Activated naive CD4-positive, alpha-beta T cell (primary cell): ENCODE measurements at places on chromosomes 2 and 18.

- no peak for DNase-seq
These were observed 80.6 kb downstream of the RIT2 start for GRCh38 chr18:43034683-43035500.

DNA sequence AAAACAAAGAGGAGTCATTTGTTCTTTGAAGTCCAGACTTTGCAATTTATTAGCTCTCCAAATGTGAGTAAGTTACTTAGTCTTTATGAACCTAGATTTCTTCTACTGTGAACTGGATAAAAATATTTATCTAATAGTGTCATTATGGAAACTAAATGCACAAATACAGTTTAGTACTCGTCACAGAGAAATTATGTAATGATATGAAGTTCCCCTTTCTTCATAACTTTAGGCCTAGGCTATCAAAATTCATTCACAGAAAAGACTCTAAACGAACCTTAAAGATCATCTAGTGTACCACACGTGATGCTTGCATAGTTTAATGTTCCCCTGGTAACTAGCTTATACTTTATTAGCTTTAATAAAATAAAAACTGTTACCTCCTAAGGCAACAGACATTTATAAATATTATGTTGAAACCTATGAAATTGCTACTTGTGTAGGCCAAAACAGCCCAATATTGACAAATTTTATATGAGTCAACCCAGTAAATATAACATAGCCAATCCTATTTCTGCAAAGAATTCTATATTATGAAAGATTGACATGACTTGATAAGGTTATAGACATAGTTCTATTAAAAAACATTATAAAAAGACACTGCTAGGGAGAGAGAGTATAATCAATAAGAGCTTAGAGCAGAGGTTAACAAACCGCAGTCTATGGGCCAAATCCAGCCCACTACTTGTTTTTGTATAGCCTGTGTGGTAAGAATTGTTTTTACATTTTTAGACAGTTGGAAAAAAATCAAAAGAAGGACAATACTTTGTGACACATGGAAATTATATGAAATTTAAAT is 44.9 kb upstream of the ITPRID2 start:
- no peak for DNase-seq

DNA sequence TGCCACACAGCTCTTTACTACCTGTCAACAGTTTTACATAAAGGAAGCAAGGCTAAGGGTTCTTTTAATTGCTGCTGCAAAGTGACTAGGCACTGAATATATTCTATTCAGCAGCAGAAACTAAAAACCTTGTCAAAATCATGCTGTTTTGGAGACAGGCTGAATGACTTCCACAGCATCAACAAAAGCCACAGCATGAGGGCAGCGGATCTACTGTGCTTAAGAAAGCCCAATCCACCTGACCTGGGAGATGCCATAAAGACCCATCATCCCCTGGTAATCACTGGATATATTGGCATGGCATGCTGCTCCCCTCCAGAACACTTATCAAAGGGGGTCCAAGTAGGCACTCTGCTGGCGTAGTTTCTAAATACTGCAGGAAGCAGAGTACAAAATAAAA is 715.1 kb upstream of the SLC8A1 start:
- DNase-seq = no peak

- no peak for DNase-seq
These were observed 81.5 kb downstream of the LDLRAD4 start for GRCh38 chr18:13300029-13300428.

DNA sequence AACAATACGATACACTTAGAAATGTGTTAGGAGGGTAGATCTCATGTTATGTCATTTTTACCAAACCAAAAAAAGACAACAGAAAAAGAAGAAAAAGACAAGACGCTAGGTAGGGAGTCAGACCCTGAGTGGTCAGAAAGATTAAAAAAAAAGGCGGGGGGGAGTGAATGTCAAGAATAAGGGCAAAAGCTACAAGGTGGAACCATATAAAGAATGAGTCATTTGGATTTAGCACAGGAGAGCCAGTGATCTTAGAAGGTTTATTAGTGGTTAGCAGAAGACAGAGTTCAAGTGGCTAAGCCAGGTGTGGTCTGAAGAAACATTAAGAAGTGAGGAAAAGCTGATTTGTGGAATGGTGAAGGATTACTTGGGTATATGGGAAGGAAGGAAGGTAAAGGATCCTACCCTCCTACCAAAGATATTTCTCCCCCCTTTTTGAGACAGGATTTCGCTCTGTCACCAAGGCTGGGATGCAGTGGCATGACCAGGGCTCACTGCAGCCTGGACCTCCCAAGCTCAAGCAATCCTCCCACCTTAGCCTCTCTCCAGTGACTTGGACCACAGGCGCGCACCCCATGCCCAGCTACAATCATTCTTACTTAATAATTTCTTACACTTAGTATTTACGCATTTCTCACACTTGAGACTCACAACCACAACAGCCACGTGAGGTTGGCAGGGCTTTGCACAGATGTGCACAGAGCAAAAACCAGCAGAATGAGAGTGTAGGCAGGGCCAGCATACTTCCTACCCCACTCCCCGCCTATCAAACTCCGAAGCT is 2.6 kb downstream of the DSC2 start:
- DNase-seq = no peak

GRCh38 chr2:11669454-11670291 is at the start of gene NTSR2:
TSS of gene NTSR2 (minus strand) at chr2:11670195. CDS start at chr2:11670129, 66 bp downstream.
- DNase-seq = no peak

DNA sequence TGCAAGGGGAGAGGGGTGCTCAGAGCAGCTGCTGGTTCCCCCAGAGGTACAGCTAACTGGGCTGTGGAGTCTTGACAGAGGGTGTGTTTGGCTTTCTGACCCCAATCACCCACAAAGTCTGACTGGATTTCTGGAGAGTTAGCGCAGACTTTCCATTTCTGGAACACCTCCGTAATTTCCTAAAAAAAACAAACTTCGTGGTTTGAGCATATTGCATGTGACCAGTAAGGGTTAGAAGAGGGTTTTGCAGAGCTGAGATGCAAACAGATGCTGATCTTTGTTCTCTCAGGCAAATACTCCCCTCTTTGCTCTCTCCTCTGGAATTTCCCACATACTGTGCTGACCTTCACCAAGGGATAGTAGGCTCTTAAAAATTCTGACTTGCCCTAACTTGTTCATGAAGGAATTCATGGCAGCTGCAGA is 44.5 kb upstream of the TMEM247 start:
- DNase-seq = no peak

GRCh38 chr2:191434072-191434471 is 188.9 kb downstream of the MYO1B start:
- DNase-seq = no peak

GRCh38 chr2:85453571-85453970 is 35.1 kb downstream of the SH2D6 start:
- no peak for DNase-seq

DNA sequence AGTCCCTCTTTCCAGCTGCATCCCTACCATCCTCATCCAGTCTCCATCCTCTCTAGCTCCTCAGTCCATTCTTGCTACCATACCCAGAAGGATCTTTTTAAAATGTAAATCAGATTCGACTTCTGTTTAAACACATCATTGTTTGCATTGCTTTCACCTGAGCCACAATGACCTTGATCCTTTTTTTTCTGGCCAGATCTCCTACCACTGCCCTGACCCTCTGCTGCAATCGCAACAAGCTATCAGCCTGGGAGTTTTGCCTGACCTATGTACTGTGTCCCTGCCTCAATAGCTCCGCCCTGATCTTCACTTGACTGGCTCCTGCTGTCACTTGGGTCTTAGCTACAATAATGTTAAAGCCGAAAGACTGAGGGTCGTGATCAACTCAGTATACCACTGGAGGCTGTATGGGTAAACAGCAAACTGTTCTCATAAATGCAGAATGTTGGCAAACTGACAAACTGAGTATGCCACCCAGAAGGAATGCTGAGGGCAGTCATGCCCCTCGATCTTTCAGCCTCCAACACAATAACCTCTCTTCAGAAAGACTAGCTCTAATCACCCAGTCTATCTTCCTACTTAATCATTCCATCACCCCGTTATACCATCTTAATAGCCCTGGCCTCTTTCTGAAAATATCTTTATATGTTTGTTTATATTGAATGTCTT is 2.6 kb upstream of the RBM43 start:
- no peak for DNase-seq

GRCh38 chr18:54671291-54671881 is 80.3 kb downstream of the DYNAP start:
- DNase-seq = no peak

DNA sequence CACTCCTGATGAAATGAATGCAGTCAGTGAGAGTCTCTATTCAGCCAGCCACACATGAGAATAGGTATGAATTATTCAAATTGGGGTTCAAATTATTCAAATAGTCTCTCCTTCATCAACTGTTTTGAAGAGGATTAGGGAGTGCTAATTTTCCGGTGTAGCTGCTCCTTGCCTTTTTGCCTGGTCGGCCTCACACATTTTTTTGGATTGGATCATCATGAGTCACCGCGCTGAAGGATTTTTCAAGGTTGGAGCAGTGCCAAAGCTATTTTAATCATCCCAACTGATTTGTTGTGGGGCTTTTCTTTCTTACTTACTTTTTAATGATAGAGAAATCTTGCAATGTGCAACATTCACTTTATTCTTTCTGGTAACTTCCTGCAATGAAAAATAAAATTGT is 2.4 kb upstream of the DTNA start:
- DNase-seq = no peak

DNA sequence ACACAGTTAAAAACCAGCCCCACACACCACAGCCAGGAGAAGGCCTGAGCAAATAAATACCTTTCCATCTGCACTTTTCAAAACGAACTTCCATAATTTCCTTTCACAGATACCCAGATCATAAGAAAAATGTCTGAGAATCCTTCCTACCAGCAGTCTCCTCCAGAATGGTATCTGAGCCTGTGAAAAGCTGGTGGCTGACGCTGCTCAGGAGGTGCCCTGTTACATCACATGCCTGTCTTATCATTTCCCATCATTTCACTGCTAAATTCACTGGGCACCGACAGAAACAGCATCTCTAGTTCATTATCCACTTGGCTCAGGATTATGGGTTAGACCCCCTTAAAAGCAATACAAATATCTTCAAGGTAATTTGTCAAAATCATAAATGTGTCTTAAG is 4.4 kb downstream of the CRACDL start:
- no peak for DNase-seq

GRCh38 chr18:51211552-51211951 is 14.1 kb upstream of the MEX3C start:
- DNase-seq = no peak

DNA sequence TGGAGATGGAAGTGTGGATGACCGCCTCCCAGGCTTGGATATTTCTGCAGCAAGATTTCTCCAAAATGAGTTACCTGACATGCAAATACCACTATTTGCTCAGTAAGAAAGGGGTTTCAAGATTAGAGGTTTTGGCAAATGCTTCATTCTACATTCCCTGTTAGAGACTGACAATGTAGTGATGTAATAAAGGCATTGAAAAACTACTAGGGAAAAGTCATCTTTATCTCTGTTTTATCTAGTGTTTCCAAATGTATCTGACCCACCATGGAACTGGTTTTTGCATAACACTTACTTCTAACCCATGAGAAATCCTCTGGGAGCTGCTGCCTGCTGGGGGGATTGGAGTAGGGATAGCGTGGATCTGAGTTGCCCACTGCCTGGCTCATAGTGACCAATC is 33.0 kb upstream of the NTSR2 start:
- DNase-seq = no peak

- no peak for DNase-seq
These were observed 97.2 kb upstream of the FAM136A start for GRCh38 chr2:70399046-70399445.

GRCh38 chr2:129074298-129074920 is 755.7 kb upstream of the HS6ST1 start:
- DNase-seq = no peak

GRCh38 chr2:191923652-191923997 is 76.7 kb upstream of the CAVIN2 start:
- no peak for DNase-seq

GRCh38 chr2:129906861-129907235 is 72.6 kb upstream of the RAB6C start:
- DNase-seq = no peak

DNA sequence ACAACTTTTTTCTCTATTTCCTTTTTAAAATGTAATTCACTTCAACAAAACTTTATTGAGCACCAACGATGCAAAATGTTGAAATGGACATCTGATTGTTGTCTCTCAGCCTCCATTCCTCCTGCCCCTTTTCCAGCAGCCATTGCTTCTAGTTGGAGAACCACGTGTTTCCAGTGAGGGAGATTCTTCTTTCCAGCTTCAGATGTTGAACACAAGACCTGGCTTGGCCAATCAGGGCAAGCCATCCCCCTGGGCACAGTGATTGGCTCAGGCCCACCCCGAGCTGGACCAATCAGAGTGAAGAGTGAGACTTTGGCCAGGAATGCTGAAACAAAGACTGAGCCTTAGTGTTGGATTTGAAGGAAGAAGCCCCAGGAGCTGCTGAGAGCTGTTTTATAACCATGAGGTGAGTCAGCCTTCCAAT is 59.0 kb downstream of the E2F6 start:
- no peak for DNase-seq

DNA sequence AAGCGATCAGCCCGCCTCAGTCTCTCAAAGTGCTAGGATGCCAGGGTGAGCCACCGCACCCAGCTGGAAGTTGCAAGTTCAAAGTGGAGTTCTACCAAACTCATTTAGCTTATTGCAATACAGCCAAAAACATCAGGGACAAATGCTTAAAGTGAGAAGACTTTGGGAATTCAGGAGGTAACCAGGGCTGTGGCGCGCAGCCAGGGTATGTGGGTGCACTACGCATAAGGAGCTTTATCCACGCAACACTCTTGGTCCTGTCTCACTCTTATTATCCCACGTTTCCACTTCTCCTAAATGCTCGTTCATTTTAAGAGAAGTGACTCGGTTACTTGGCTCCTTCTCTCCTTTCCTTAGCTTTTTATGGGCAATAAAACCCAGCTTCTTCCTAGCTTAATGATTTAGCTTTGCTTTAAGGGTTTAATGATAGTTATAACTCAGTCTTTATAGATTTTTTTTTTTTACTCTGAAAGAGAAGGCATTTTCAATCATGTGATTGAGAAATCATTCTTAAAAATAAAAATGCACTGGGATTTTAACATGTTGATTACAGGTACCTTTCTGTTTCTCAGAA is 199.8 kb downstream of the KCNE4 start:
- no peak for DNase-seq
